Urinary bladder (tissue), 4 donors: ENCODE measurements at places on chromosomes 6 and 20.

DNA sequence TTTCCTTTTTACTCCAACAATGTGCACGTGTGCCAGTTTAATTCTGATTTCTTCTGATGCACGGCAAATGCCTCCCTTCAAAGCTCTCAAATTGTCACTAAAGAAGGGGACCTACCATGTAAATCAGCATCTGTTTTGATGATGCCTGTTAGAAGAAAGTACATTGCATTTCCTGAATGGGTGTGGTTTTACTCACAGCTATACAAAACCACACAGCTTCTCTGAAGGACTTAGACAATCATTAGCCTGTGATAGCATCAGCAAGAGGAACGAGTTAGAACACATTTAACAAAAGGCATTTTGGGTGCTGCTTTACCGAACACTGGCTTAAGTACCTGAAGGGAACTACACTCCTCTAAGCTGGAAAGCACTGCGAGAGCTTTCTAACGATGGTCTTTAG, 109.4 kb downstream of the ATXN1 start:
- DNase-seq, result peak; percentile 48

GRCh38 chr6:148700047-148700715, 46.6 kb upstream of the UST start:
- DNase-seq, result no peak

GRCh38 chr20:38589351-38589750, 8.4 kb downstream of the ADIG start:
- no peak for DNase-seq

GRCh38 chr20:23058240-23058639, 8.8 kb upstream of the THBD start:
- no peak for DNase-seq

- DNase-seq, result no peak
These were observed 3.8 kb upstream of the LPA start for GRCh38 chr6:160667639-160668481.

GRCh38 chr6:138206862-138207261, 11.4 kb downstream of the PBOV1 start:
- no peak for DNase-seq

DNA sequence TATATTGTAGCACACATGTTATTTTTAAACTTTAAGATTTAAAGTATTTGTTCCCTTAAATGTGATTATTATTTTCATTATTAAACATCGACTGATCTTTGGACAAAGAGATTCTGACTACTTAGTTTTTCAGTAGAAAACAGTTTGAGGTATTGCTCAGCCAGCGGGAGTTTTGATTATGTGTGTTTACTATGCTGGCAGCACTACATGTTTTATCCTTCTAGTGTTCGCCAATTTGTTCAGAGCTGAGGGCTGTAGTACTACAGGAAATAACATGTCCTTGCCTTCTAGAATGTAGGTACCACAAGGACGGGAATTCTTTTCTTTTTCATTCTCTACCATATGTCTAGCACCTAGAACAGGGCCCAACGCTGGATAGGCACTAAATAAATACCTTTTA, 11.1 kb upstream of the LCA5 start:
- no peak for DNase-seq

DNA sequence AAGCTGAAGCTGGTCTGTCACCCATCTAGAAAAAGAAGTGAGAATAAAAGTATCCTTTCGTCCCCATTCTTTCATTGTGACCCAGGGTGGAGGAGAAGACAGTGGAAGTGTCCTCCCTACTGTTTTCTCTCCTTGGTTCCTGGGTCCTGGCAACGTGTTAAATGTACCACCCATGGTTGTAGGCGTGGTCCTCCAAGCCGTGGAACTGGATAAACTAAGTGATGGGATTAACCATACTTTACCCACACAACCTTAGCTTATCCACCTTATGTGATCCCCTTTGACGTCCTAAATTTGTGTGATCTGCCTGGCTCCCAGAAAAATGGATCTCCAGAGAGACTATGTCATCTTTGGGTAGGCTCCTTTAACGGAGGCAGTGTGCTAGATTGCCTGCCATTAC, 47.4 kb downstream of the HLA-DPB1 start:
- no peak for DNase-seq

GRCh38 chr20:21615617-21616080, 89.8 kb upstream of the PAX1 start:
- peak; percentile 13 for DNase-seq

GRCh38 chr6:2579241-2579761, 171.4 kb downstream of the MYLK4 start:
- no peak for DNase-seq

GRCh38 chr6:152984513-152984872, 1.7 kb upstream of the FBXO5 start:
- DNase-seq, result no peak

DNA sequence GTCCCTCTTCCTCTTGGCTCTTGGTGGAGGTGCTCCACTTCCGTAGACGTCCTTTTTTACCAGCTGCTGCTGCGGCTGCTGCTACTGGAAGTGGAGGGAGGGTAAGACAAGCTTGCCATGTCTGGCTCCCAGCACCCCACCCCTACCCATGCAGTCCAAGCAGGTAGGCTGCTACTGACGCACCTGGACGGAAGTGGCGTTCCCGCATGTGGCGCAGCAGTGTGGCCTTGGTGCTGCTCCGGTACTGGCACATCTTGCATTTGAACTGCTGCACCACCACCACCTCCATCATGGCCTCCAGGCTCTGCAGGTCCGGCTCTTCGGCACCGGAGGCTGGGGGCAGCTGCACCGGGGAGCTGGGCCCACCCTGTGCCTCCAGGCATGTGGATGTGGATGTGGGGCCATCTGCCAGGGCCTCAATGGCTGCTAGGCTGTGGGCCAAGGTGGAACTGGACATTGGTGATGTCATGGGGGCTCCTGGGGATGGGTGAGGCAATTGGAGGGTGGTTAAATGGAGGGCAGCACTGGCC, 4.4 kb downstream of the ZNF335 start:
- DNase-seq, result no peak

GRCh38 chr20:35226126-35226883, at the start of gene MMP24:
TSS of gene MMP24 (plus strand) at chr20:35226690. CDS start at chr20:35226739, 49 bp downstream.
- no peak for DNase-seq

- DNase-seq, result no peak
These were observed 240.0 kb downstream of the ANKRD60 start for GRCh38 chr20:57988422-57988821.

- DNase-seq, result no peak
These were observed 182.6 kb upstream of the NOX3 start for GRCh38 chr6:155638200-155638599.

DNA sequence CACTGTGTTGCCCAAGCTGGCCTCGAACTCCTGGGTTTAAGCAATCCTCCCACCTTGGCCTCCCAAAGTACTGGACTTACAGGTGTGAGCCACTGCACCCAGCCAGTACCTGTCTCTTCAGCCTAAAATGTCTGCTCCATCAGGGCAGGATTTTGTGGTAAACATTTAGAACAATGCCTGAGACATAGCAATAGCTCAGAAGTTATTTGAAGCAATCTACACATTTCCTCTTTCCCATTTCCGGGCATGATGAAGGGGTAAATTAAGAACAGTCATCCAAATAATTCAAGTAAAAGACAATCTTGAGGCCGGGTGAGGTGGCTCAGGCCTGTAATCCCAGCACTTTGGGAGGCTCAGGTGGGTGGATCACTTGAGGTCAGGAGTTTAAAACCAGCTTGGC, 69.0 kb upstream of the ZNF217 start:
- DNase-seq, result no peak

DNA sequence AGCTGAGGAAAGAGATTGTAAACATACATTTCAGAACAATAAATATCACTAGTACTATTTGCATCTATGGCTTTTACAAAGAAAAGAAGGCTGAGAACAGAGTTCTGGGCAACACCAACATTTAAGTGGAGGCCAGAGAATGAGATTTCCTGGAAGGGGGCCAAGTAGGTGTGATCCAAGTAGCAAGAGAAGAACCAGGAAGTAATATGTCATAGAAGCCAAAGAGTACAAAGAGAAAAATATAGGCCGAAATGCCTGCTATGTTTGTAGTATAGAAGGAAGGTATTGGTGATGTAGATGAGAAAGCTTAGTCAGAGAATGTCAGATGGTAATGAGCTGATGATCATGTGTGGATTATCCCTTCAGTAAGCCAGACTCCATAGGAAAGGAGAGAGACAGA, 94.5 kb downstream of the PERP start:
- DNase-seq, result no peak

DNA sequence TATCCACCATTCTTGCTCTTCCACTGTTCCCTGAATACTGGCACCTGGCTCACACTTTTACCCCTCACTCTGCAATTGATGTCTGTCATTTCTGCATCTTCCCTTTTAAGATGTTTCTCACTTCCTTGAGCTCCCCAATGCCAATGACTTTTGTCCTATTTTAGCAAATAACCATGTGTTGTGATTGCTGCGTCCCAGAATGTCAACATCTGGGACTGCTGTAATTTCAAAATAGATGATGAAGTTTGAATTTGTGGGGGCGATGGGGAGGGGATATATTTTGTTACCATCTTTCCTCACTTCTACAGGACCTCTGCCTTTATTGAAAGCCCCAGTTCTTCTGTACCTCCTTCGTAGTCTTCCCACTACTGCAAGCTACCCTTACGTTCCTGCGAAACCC, 40.0 kb upstream of the ADGRF5 start:
- no peak for DNase-seq
